ENCODE measurements at places on chromosomes 6 and 20. TPM values are rescaled to one million over a fixed set of nuclear protein-coding genes. Genes with fewer than 3 reads are reported as not detected.

PLA2G7 gene
- total RNA-seq, result not detected

GRCh38 chr20:46028110-46028509 is 905 bp upstream of the SLC12A5 start:
- no peak overlapping the region for H3K4me3 ChIP-seq
- H3K4me1 ChIP-seq, result no peaks in the 10 kb centered on the region
- no peak for DNase-seq
- H3K36me3 ChIP-seq, result no peaks in the 10 kb centered on the region
- no peak overlapping the region for H3K27ac ChIP-seq
- no peaks in the 10 kb centered on the region for H3K27me3 ChIP-seq

DNA sequence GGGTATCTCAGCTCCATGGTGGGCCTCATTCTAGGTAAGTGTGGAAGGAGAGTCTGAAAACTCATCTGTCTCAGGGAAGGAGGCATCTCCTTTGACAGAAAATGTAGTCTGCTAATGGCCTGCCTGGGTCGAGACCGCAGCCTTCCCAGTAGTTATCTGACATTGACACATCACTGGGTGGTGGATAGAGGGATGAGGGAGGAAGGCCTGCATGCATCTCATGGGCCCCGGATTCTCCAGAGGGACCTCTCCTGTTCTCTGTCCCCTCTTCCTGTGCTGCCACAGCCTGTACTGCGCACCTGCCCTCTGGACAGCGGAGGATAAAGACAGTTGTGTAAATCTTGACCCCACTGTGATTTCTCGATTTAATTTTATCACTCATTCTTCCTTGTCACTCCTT is 4.7 kb downstream of the PCMTD2 start:
- DNase-seq, result no peak
- no peak overlapping the region for H3K27ac ChIP-seq
- H3K27me3 ChIP-seq, result no peaks in the 10 kb centered on the region
- H3K36me3 ChIP-seq, result peaks cover 12% of the 10 kb centered on the region
- H3K4me1 ChIP-seq, result peaks cover 31% of the 10 kb centered on the region
- H3K4me3 ChIP-seq, result no peak overlapping the region

DNA sequence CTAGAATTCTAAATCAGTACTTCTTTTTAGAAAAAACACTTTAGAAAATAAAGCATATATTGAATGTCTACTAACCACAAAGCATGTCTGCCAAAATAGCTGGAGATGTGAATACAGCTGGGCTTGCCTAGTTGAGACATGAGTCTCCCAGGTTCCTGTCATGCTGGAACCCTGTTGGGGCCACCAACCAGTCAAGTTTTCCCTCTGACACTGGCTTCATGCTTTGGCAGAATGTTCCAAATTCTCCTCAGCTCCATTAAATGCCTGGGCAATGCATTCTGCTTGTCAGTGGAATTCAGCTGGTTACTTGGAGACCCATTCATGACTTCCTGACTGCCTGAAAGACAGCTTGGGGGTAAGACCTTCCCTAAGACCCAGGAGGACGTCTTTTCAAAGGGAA is 87.2 kb downstream of the PRND start:
- no peak overlapping the region for H3K4me3 ChIP-seq
- no peaks in the 10 kb centered on the region for H3K27me3 ChIP-seq
- H3K4me1 ChIP-seq, result peaks cover 65% of the 10 kb centered on the region
- peak overlapping the region; percentile 99 for H3K27ac ChIP-seq

All from Karpas-422 (cell line).